ENCODE measurements at places on chromosomes 5 and 9.

DNA sequence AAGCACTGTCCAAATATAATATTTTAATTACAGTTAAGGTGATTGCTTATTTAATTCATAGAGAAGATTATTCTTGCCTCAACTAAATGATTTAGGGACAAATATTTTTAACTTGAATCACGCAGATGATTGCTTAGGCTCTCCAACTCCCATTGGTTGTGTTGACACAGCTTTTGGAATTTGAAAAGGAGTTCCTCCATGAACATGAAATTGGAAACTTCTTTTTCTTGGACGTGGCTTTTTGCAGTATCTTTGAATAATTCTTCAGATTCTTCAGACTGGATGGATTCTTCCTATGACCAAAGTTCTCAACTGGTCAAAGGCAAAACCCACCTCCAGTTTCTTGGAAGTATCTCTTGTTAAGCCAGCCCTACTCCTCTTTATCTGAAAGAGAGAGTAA lies 456.4 kb upstream of the KLF4 start:
- peak; percentile 21 for DNase-seq

GRCh38 chr9:137757613-137758029 lies 120.0 kb upstream of the CACNA1B start:
- DNase-seq = peak; percentile 26

GRCh38 chr9:136551401-136552116 lies 5.7 kb upstream of the NOTCH1 start:
- peak; percentile 53 for DNase-seq

DNA sequence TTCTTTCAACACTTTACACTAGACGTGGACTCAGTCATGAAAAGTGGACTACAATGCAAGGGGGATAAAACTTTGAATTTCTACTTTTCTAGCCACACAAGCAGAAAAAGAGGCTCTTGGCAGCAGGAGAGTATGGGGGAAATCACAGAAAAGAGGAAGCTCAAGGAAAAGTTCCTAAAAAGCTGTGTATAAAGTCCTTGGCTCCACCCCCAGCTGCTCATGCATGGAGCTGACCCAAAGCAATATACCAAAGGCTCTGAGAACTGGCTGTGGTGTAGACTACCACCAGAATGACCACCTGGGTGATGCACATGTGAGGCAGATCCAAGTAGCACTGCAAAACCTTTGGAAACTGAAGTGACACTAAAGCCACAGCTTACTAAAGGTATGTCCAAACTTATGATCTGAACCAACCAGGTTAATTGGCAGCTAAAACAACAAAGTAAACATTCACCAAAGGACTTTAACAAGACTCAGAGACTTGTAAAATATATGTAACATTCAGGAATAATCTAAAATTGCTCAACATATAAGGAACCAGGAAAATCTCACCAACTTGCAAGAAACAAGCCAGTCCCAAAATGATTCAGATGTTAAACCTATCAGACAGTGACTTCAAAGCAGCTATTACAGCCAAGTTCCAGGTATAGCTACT lies 55.5 kb upstream of the RASGRF2 start:
- DNase-seq = no peak

- DNase-seq = no peak
These were observed 717.1 kb upstream of the ZNF608 start for GRCh38 chr5:125463466-125464092.

- DNase-seq = peak; percentile 22
These were observed 202.6 kb downstream of the DCP2 start for GRCh38 chr5:113179156-113179555.

DNA sequence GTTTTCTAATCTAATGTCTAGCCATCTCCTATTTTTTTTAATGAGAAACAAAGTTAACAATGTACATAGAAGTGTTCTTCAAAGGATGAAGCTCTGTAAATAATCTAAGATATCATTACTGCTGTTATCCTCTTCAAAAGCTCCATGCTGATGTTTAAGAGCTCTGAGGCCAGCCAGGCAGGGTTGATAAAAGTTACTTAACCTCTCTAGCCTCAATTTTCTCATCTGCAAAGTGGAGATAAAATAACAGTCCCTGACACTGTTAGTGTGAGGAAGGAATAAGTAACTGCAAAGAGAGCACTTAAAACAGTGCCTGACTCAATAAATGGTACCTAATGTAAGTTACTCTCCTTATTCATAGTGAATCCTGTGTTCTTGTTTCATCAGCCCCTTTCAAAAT lies 60.1 kb downstream of the LHFPL2 start:
- DNase-seq = no peak

DNA sequence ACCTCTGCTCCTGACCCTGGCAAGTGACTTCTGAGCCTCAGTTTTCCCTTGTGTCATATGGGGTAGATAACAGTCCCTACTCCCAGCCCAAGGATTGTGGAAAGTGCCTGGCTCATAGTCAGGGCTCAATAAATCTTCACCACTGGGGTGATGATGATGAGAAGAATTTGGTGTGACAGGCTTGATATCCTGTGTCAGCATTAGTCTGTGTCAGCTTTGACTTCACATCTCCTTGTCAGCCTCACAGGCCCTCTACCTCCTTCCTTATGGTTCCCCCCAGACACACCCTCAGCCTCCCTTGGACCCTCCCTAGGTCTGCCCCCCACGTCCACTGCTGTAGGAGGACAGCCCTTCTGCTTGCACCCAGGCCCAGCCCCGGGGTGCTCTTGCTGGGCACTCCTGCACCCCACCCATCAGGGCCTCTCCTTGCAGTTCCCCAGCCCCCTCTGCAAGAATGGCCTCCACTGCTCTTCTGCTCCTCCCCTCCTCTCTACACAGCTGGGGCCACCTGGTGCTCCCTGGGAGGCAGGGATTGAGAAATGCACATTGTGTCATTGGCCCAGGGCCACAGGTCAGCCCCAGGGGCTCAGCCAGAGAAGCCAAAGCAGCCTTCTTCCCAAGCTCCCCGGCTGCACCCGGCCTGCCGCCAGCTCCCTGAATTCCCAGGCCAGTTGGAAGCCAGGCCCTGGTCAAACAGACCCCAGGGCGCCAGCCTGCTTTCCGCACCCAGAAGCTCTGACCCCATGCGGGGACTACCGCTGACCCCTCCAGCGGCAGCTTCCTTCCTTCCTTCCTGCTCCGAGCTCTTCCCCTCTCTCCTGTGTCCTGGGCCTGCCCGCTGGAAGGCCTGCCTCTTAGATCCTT lies 7.7 kb downstream of the FGFR4 start:
- peak; percentile 70 for DNase-seq

DNA sequence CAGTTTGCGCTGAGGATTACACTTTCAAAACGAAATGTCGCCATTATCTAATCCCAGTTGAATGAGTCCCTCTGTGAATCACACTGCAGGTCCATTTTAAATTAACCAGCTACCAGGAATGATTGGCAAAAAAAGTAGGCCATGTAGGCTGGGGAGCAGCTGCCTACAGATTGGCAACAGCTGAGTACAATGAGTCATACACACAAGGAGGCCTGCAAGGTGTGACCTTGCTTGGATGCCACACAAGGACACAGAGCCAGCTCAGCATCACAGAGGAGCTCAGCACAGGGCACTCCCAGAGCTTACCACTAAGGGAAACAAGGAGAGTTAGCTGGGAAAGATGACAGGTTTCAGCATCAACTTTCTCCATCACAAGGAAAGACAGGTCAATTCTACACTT lies 12.9 kb downstream of the HAVCR1 start:
- no peak for DNase-seq

GRCh38 chr5:53327811-53328334 lies 152.6 kb upstream of the FST start:
- DNase-seq = no peak

- no peak for DNase-seq
These were observed 3.0 kb downstream of the S100Z start for GRCh38 chr5:76852772-76853171.

- DNase-seq = no peak
These were observed 185.7 kb downstream of the NR3C1 start for GRCh38 chr5:143217804-143218160.

- no peak for DNase-seq
These were observed 80.3 kb upstream of the CCDC152 start for GRCh38 chr5:42676362-42676761.

GRCh38 chr9:121353241-121354061 lies 16.6 kb downstream of the STOM start:
- DNase-seq = no peak

- DNase-seq = no peak
These were observed 89.6 kb downstream of the TAF11L14 start for GRCh38 chr5:17723876-17724275.

- DNase-seq = no peak
These were observed 52.5 kb upstream of the CTNNA1 start for GRCh38 chr5:138700581-138701362.

DNA sequence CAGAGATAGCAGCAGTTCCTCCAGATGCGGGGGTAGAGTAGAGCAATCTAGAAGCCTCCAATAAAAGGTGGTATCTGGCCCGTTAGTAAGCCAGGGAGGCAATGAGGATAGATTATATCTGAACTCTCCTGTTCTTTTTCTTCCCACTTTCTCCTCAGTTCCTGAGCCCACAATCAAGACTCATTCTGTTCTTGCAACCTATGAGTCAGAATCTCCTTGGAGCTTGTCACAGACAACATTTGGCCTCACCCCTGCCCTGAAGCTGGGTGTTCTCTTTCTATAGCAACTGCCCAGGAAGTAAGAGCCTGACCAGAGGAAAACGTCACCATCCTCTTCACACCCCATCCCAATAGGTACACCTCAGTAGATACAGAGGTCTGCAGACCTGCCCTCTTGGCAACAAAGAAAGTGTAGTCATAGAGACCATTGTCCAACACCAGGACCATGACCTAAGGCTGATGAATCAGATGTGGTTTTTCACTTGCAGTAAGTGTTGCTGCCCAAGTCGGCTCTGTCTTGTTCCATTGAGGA lies 76.3 kb upstream of the PCA3 start:
- DNase-seq = peak; percentile 85

GRCh38 chr9:71250581-71250980 lies 129.2 kb upstream of the TRPM3 start:
- no peak for DNase-seq

- no peak for DNase-seq
These were observed 187.9 kb upstream of the TLX3 start for GRCh38 chr5:171120986-171121622.

DNA sequence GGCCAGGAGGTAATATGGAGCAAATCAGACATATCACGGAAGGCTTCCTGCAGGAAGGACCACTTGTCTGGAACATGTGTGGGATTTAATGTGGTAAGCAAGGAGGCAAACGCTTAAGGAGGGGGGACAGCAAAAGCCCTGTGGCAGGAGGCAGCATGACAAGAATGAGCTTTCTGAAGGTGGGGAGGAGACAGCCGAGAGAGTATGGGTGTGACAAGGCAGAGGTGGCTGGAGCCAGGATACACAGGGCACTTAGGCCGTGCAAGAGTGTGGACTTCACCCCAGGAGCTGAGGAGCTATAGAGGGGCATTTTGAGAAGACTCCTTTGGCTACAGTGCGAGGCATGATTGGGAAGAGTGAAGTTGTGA lies 14.4 kb upstream of the S1PR3 start:
- DNase-seq = no peak

- no peak for DNase-seq
These were observed 13.3 kb downstream of the FGF18 start for GRCh38 chr5:171432583-171433351.

DNA sequence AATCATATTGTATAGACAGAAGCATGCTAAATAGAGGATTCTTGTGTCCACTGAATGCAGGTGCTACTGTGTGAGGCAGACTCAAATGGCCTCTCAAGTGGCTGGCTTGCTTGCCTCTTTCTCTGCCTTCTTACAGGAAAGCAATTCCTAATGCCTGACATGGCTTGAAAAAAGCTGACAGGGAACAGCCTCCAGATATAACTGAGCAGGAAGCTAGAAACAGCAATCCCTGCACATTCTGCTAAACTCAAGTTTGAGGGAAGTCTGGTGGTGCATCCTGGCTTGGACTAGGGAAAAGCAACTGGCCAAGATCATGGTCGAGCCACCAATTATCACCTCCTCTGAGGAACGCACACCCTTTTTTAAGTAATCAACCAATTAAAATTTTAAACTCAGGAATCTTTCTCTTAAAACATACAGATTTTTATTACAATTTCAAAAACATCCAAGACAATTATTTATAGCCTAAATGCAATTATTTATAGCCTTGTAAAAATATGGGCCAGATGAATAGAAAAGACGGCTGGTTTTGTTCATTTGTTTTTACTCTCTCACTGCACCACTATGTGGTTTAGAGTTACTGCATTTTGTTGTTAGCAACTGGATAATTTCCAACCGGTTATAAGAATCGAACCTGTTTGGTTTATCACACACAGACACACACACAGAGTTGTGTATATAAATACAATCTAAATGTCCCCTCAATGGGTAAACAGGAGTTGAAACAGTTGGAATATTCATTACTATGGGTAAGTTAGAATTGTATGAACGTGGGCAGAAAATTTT lies 290.9 kb upstream of the ANKRD55 start:
- no peak for DNase-seq

DNA sequence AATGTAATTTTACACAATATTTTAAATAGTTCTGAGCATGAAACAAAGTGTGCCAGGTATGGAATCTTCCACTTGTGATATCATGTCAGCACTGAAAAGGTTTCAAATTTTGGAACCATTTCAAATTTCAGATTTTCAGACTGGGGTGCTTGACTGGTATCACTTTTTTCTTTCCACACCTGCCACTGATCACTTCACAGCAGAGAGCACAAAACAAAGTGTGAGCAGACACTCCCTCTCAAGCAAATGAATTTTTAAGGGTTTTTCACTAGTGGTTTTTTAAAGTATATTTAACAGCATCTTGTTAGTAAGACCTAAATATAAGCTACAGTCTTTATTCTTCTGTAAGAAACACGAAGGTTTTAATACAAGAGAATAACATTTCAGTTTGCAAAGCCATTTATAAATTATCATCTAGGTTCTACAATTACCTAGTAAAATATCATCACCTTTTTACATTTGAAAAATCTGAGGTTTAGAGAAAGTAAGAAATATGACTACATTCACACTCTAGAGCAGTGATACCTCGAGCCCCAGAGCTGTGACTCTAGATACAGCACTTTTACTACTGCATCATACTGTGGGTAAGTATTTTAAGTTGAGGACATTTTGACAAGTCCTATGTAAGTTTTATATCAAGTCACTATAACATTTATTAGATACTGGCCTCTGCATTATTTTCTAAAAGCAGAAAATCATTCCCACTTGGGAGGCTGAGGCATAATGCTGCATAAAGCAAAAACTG lies 14.6 kb downstream of the GOLPH3 start:
- no peak for DNase-seq

GRCh38 chr5:85709728-85710127 lies 908.0 kb upstream of the COX7C start:
- DNase-seq = no peak

GRCh38 chr5:5341531-5342292 lies 80.8 kb upstream of the ICE1 start:
- DNase-seq = peak; percentile 21

DNA sequence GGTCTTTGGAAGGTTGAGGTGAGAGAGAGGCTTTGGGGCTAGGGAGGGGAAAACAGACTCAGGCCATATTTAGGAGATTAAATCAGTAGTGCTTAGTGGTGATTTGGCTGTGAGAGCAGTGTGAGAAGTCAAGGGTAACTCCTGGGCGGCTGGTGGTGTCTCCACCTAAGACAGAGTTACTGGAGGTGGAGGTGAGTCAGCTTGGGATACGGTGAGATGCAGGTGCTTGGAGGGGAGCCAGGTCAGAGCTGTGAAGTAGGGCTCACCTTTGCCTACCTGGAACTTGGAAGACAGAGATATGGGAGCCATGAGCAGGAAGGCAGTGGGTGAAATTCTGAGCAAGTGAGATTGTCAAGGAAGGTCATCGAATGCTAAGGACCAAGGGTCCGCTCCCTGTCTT lies 24.5 kb downstream of the RGS3 start:
- DNase-seq = no peak

GRCh38 chr5:36304095-36304805 lies 2.5 kb upstream of the RANBP3L start:
- no peak for DNase-seq

GRCh38 chr5:158390577-158390976 lies 531.6 kb upstream of the CLINT1 start:
- DNase-seq = peak; percentile 20

All from fibroblast of gingiva (primary cell).